ENCODE measurements at places on chromosomes 12 and 14.

GRCh38 chr12:52164624-52165023 lies 27.2 kb downstream of the KRT80 start:
- no peak for DNase-seq

GRCh38 chr14:68707482-68707881 lies 85.4 kb downstream of the ZFP36L1 start:
- DNase-seq: no peak

GRCh38 chr12:46754550-46754949 lies 71.2 kb downstream of the SLC38A4 start:
- DNase-seq: no peak

DNA sequence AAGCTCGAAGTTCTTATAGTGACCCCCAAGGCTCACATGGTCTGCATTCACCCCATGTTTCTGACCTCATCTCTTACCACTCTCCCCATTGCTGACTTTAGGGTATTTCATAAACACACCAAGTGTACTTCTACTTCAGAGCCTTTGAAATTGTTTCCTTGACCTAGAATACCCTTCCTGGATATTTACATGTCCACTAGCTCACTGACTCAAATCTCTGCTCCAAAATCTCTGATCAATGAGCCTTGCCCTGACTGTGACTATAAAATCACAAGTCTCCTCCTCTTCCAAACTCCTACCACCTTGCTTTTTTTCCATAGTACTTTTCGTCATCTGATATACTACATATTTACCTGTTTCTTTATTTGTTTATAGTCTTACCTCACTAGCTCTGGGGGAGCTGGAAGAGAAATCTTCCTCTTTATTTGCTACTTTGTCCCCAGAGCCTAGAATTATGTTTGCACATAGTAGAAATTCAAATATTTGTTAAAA lies 105.1 kb downstream of the RMST start:
- DNase-seq: no peak

DNA sequence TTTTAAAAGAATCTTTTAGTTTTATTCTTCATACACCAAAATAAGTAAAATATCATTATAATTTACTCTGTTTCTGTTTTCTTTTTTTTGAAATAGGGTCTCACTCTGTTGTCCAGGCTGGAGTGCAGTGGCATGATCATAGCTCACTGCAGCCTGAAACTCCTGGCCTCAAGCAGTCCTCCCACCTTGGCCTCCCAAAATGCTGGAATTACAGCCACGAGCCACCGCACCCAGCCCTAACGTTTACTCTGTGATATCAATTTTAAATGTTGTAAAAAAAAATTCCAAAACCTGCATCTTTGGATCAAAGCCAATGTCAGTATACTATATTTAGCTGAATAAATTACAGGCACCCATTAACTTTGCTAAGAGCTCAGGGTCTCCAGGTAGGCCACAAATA lies 437.1 kb upstream of the USP15 start:
- no peak for DNase-seq

- DNase-seq: no peak
Measured at GRCh38 chr14:51564986-51565604, 86.6 kb upstream of the FRMD6 start.

- DNase-seq: no peak
Measured at GRCh38 chr14:65028937-65029336, 42.2 kb downstream of the FNTB start.

- no peak for DNase-seq
Measured at GRCh38 chr14:68143341-68143841, 323.8 kb downstream of the RAD51B start.

DNA sequence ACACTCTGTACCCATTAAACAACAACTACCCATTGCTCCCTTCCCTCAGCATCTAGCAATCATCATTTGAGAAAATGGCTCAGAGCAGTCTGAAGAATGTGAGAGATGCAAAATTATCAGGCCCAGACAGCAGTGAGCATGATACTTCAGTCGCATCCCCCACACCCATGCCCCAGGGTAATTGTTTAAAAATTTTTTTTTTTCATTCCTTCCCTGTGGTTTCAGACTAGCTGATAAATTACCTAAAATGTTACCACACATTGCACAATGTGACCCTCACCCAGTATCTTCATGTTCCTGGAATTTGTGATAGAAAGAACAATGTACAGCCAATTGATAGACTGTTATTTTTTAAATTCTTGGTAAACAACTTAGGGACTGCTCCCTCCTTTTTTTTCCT lies 11.3 kb upstream of the USP15 start:
- no peak for DNase-seq

DNA sequence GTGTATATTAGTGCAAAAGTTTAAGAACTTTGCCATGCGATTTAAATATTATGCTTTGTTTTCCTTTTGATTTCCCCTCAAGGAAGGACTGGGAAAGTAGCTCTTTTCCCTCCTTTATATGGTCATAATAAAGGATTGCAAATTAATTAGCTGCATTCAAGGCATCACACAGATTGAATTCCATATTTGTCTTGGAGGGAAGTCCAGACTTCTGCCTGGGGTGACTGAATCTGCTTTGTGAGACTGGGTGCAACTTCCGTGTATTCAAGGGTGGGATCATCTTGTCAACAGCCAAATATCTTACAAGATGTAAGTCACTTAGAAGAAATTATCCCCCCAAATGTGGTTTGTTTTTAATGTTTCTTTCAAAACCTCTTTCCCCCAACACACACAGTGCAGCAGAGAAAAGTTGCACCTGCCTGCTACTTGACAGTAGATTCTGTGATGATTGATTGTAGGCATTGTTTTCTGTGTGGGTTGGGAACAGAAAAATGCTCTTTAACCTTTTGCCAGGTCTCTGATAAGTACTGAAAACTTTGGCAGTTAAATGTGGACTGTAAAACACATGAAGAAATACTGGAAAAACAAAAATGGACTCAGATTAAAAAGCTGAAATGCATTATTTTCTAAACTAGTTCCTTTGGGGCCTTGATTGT lies 28.4 kb downstream of the STK38L start:
- no peak for DNase-seq

All from suppressor macrophage treated with lipopolysaccharide for 1 hour (primary cell).